ENCODE measurements at places on chromosomes 6 and 20.

DNA sequence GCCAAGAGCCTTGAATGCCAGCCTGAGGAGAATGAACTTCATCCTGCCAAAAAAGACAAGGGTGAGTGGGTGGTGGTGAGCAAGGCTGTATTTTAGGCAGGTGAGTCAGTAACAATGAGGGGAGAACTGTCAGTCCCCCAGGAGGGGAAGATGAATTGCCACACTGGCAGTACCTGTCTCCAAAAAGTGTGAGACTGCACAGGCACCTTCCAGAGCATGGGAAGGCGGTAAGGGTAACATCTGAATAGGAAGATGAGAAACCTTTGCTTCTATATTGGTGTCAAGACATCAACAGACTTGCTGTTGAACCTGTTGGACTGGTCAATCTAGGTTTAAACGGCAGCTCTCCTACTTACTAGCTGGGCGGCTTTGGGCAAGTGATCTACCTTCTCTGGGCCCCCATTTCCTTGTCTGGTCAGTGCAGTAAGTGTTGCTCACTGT, 30.9 kb downstream of the STK35 start:
- no peaks in the 10 kb centered on the region for H3K27me3 ChIP-seq
- H3K27ac ChIP-seq, result no peak overlapping the region
- H3K4me3 ChIP-seq, result no peak overlapping the region
- DNase-seq, result no peak
- H3K4me1 ChIP-seq, result peaks cover 29% of the 10 kb centered on the region
- peaks cover 13% of the 10 kb centered on the region for H3K36me3 ChIP-seq

DNA sequence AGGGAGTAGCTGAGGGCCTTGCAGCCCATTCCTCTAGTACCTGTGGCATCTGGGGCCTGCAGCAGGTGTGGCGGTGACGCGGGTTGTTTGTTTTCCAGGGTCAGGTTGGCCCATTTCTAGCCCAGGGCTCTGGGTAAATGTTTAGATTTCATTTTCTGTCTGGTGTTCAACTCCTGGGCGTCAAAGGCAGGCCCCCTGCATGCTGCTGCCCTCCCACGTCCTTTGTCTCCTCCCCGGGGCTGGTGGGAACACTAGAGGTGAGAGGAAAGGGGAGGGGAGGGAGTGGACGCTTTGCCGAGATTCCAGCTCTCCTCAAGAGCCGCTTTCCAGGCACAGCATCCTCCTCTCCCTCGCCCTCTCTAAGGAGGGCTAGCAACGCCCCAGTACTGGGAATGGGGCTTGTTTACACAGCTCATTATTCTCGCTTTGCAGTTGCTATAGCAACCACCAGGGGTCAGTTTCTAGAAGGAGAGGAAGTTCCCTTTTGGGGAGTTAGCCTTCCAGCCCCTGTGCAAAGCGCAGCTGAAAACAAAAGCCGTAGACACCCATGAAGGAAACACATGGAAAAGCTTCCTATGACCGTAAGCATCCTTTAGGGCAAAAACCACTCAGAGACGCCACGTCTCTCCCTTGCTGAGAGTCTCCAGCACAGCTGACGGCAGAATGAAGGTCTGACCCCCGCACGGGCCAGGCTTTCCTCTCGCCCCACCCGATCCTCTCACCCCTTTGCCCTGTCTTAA, 170.6 kb downstream of the LY86 start:
- peak; percentile 95 for DNase-seq
- H3K27me3 ChIP-seq, result no peaks in the 10 kb centered on the region
- peak overlapping the region; percentile 72 for H3K27ac ChIP-seq

DNA sequence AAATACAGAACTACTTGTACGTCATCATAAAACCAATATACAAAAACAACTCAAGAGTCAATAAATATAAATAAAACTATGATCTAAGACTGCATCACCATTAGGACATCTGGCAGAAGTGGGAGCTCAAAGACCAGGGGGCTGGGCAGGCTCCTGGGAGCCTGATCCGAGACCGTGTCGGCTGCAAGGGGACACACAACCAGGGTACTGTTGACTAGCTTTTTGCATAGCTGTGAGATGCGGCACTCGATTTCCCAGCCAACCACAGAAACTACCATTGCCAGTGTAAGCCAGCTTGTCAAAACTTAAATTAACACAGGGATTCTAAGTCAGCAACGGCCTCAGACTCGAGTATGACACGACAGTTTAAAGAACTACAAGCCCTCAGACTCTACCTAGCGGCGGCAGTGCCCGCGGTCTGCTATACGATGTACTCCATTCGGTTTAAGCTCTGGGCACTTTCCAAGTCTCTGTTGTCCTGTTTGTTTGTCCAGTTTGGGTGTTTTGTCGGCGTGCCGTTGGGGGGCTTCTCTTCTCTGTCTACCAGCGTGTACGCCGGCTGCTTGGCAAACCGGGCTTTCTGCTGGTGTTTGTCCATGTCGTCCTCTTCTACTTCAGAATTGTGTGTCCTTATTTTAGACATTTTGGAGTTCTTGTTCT, 34.6 kb downstream of the JAG1 start:
- H3K27me3 ChIP-seq, result no peaks in the 10 kb centered on the region
- peaks cover 51% of the 10 kb centered on the region for H3K4me1 ChIP-seq
- H3K27ac ChIP-seq, result peak overlapping the region; percentile 31
- DNase-seq, result no peak

DNA sequence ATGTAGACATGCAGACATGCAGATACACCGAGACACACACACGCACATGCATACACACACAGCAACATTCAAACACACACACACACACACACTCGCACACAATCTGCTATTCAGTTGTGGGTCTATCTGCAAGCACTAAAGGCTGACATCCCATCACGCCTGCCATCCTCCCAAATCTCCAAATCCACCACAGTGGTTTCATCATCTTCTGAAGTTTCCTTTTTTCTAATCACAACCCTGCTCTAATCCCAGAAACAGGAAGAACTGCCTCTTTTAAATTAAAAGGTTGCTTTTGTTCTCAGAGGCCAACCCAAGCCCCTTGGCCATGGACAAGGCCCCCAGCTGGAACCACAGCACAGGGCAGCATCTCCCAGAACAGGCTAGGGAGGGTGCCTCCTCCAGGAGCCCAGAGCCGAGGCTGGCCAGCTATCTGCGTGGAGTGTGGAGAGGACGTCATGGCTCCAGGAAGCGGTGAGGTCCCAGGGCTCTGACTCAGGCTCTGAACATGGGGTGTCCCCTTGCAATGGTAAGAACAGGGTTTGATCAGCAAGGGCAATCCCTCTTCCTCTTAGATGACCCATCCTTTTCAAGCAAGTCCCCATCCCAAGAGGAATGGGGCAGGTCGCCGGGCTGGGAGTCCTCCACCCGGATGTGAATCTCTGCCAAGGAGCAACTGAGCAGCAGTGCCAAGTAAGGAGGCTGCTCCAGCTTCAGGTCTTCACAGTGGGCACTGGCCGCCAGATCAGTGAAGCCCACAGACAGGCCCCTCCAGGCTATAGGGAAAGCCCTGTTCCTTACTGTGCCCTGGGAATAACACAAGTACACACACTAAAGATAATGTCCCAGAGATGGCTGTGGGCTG, 14.7 kb downstream of the FOXF2 start:
- no peaks in the 10 kb centered on the region for H3K4me1 ChIP-seq
- H3K27me3 ChIP-seq, result peaks cover 26% of the 10 kb centered on the region
- H3K36me3 ChIP-seq, result no peaks in the 10 kb centered on the region
- no peak for DNase-seq
- no peak overlapping the region for H3K27ac ChIP-seq
- no peak overlapping the region for H3K4me3 ChIP-seq

DNA sequence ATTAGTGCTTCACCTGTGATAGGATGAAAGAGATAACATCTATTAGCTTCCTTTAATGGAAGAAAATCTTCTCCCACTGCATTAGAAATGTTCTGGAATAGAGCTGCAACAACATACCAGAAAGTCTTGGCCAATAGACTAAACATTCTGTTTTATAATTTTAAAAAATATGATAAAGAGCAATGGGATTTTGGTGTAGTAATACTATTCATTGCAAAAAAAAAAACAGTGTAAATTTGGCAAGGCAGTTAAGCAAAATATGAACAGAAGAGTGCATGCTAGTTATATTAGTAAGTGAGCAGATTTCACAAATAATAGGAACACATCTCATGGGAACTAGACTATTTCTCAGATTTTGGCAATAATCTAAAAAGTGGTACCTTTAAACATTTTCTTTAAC, 43.3 kb downstream of the SOX4 start:
- no peak overlapping the region for H3K4me3 ChIP-seq
- H3K27ac ChIP-seq, result no peak overlapping the region
- no peaks in the 10 kb centered on the region for H3K4me1 ChIP-seq
- no peaks in the 10 kb centered on the region for H3K27me3 ChIP-seq
- DNase-seq, result peak; percentile 38

DNA sequence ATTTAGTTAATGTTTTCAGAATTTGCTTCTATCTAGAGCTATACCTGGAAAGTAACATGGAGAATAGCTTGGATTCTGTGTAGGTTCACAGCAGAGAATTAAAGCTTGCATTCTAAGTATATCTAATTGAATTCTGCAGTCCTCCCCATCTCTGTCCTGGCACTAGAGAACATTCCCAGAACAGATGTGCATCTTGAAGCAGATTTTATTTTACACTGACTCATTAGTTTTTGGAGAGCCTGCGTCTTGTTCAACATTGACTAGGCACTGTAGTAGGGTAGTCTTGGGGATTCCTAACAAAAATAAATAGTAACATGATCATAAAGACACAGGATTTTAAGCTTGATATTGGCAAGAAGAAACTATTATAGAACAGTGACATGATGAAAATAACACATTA, 36.2 kb upstream of the BAG2 start:
- peaks cover 4% of the 10 kb centered on the region for H3K36me3 ChIP-seq
- H3K4me1 ChIP-seq, result no peaks in the 10 kb centered on the region
- peak; percentile 23 for DNase-seq
- no peak overlapping the region for H3K4me3 ChIP-seq

- H3K36me3 ChIP-seq, result no peaks in the 10 kb centered on the region
- peak; percentile 52 for DNase-seq
- H3K4me1 ChIP-seq, result no peaks in the 10 kb centered on the region
- no peak overlapping the region for H3K4me3 ChIP-seq
- no peak overlapping the region for H3K27ac ChIP-seq
Measured at GRCh38 chr6:127786109-127786508, 114.7 kb downstream of the THEMIS start.

DNA sequence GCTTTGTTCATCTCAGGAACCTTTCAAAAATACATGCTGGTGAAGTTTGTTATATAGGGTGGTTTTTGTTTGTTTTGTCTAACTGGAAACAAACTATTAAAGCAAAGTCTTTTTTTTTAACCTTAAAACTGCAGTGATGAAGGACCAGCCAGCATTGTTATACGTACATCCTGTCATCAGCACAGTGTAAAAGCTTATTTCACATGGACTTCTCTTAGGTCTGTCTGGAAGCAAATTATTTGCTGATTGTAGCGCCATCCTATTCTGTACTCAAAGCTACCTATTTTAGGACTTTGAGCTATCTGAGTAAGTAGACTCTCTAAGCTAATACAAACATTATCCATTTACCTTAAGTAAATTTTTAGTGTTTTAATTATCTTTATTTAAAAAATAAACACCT, 61.7 kb downstream of the SNX9 start:
- H3K4me1 ChIP-seq, result no peaks in the 10 kb centered on the region
- H3K27ac ChIP-seq, result no peak overlapping the region
- no peak overlapping the region for H3K4me3 ChIP-seq
- H3K27me3 ChIP-seq, result no peaks in the 10 kb centered on the region
- no peak for DNase-seq
- peaks cover 22% of the 10 kb centered on the region for H3K36me3 ChIP-seq

- DNase-seq, result peak; percentile 31
- H3K27me3 ChIP-seq, result no peaks in the 10 kb centered on the region
- H3K4me1 ChIP-seq, result peaks cover 9% of the 10 kb centered on the region
- no peak overlapping the region for H3K4me3 ChIP-seq
Measured at GRCh38 chr6:30837870-30838269, 46.4 kb upstream of the DDR1 start.

- no peak for DNase-seq
- no peak overlapping the region for H3K4me3 ChIP-seq
- no peaks in the 10 kb centered on the region for H3K4me1 ChIP-seq
- peaks cover 7% of the 10 kb centered on the region for H3K36me3 ChIP-seq
Measured at GRCh38 chr6:53107091-53107490, 41.5 kb downstream of the GCM1 start.

DNA sequence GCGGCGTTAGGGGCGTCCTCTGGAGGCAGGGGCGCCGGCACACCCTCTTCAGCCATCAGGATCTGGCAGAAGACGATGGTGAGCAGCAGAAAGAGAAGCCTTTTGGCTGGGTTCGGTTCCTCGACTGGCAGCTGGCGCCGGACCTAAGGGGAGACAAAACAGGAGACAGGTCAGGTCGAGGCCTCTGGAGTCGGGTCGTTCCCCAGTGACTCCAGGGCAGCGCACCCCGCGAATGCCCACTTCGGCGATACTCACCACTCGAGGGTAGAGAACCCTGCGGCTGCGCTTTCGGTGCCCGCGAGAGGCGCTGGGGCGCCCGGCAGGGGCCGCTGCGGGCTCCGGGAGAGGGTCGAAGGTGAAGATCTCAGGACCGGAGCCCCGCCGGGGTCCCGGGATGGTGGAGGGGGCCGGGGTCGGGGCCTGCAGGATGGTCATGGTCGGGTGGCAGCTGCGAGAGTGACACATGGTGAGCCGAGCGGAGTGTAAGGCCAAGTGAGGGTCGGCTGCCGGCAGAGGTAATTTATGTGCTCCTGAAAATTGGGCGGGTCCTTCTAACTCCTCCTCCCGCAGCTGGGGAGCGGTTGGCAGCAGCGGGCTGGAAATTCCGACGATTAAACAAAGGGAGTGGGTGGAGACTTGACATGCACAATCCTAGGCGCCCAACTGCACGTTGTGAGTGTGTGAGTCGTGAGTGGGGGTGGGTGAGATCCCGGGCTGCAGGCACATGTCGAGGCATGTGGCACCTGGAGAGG, at the start of gene IER3:
Gene IER3, minus strand, starts transcription at position 494 of the 752 bp plus-strand sequence. Its CDS starts 29 bp downstream, at position 465.
- H3K27ac ChIP-seq, result peak within 1 kb of the TSS; percentile 97
- DNase-seq, result peak; percentile 90
- peaks cover 19% of the 10 kb centered on the region for H3K36me3 ChIP-seq
- peak within 1 kb of the TSS; percentile 95 for H3K4me3 ChIP-seq
- H3K4me1 ChIP-seq, result peaks cover 40% of the 10 kb centered on the region

DNA sequence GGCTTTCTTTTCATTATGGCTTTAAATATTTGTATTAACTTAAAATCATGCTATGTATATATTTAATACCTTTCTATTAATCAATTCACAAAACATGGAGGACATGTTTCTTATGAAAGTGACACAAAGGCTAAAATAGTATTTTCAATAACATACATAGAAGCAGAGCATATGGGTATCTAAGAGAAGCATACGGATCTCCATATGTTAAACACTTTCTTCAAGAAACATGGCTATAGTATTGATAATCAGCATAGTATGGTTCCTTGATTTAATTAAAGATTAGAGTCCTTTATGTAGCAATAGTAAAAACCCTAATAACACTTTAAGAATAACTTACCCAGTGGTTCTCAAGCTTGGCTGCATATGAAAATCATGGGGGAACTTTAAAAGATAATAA, 58.5 kb downstream of the GRIK2 start:
- H3K36me3 ChIP-seq, result no peaks in the 10 kb centered on the region
- H3K4me3 ChIP-seq, result no peak overlapping the region
- no peaks in the 10 kb centered on the region for H3K4me1 ChIP-seq
- DNase-seq, result no peak

DNA sequence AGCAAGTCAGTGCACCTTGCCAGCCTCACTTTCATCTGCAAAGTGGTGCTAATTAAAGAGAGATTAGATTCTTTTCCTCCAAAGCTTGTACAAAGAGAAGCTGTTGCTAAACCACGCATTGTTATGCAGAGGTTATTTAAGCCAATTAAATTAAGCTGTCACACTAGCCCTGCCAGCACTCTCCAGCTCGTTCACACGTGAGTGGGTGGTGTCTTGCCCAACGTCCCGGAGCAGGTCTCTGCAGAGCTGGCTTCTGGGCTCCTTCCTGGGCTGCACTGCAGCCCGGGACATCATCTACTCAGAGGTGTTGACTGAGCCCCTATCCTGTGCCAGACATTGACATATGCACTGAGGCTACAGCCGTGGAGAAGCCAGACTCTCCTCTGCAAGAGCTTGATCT, 401.6 kb upstream of the SULF2 start:
- DNase-seq, result no peak
- no peaks in the 10 kb centered on the region for H3K36me3 ChIP-seq
- H3K4me1 ChIP-seq, result no peaks in the 10 kb centered on the region
- no peak overlapping the region for H3K4me3 ChIP-seq

All from muscle of leg (tissue), 16 donors.